Stomach (tissue), 19 donors: ENCODE measurements at places on chromosomes 2 and 18. TPM values are rescaled to one million over a fixed set of nuclear protein-coding genes. Genes with fewer than 3 reads are reported as not detected.

SLC16A14 gene
- total RNA-seq = 4.9 TPM

- DNase-seq = no peak
Observed at GRCh38 chr2:21498016-21498415, 374.2 kb downstream of the TDRD15 start.

- no peak for DNase-seq
Observed at GRCh38 chr2:177667626-177668025, 275.1 kb downstream of the AGPS start.

GRCh38 chr2:137262594-137262993 is 497.2 kb downstream of the THSD7B start:
- no peak for DNase-seq

ITGA4 gene
- total RNA-seq = 9.4 TPM

SCN9A gene
- 0.45 TPM for total RNA-seq

GPR75 gene
- 9.4 TPM for total RNA-seq

ABCG5 gene
- total RNA-seq = not detected

CDH19 gene
- 15.5 TPM for total RNA-seq

DNA sequence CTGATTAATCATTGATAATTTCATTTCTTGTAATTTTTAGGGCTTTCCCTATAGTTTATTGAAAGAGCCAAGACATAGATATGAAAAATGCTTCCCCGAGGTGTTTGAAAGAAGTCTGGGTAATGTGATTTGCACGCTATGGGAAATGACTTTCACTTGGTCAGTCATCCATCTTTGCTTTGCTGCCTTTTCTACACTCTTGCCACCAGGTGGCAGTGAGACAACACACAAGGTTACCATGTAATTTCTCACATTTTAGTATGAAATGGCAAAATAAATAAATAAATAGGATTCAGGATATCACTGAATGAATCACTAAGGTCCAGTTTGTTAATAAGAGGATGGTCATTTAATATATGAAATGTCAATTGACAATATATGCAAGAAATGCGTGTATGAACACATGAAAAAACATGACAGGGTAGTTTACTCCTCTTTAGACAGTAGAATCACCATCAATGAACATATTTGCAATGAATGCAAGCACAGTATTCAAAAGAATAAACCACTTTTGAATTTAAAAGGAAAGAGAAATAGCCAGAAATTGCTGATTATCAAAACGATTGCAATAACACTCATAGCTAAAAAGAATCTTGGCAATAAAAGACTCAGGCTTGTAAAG is 52.2 kb upstream of the KCNH7 start:
- DNase-seq = peak; percentile 67

RFTN2 gene
- total RNA-seq = 0.45 TPM

DNA sequence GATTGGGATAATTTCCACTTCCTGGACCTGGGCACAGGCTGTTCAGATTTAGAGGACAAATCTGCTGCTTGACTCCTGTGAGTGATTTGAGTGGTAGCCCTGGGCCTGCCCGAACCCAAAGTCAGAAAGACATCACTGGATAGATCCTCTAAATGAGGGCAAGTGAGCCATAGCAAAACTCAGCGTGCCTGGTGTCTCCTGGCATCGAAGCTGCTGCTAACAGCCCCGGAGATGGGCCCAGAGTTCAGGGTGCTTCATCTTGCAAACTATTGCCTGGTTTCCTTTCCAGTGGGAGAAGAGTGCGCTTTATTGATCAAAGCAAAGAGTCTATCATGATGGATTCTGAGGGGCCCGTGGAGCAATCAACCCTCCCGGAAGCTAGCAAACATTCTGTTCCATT is 153.1 kb upstream of the KLHL29 start:
- DNase-seq = no peak

CGREF1 gene
- total RNA-seq = not detected

GRCh38 chr2:192498747-192499146 is 304.0 kb upstream of the TMEFF2 start:
- DNase-seq = no peak
